ENCODE measurements at places on chromosomes 1 and 21.

- no peak for DNase-seq
Measured at GRCh38 chr1:47323599-47324031, 9.7 kb upstream of the STIL start.

GRCh38 chr1:96482616-96483015 is 239.0 kb upstream of the PTBP2 start:
- DNase-seq, result no peak

GRCh38 chr1:41021526-41022308 is at the start of gene SLFNL1:
Gene SLFNL1 (minus strand): TSS chr1:41021725. CDS start chr1:41020660, 1,065 bp downstream.
- no peak for DNase-seq

GRCh38 chr1:5909576-5910275 is 82.5 kb downstream of the NPHP4 start:
- no peak for DNase-seq

DNA sequence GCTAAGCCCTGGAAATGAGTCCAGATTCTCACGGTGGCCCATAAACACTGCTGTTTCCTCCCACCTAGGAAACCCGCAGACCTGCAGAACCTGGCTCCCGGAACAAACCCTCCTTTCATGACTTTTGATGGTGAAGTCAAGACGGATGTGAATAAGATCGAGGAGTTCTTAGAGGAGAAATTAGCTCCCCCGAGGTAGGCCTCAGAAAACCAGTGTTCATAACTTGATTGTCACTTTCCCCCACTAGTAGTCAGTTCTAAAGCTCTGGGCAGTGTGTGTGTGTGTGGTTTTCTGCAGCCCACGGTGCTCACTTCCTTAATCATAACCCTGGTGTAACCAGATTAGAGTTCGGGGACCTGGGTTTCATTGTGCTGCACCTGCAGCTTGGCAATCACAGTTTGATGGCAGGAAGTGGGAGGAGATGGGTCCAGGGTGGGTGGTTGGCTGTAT is 39.1 kb downstream of the CLIC6 start:
- DNase-seq, result no peak

DNA sequence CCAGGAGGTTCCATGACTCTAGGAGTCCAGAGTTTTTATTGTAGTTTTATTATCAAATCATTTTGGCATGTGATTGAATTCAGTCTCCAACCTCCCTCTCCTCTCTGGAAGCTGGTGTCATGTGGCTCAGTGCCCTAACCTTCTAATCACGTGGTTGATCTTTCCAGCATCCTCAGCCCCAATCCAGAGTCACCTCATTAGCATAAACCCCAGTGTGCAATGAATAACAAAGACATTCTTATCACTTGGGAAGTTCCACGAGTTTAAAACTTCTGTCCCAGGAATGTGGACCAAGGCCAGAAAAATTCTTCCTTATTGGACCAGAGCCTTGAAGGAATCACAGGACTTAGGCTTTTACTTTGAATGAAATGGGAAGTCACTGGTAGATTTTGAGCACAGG is 52.2 kb downstream of the KIRREL1 start:
- no peak for DNase-seq

GRCh38 chr1:240559781-240560180 is 52.2 kb downstream of the GREM2 start:
- no peak for DNase-seq

GRCh38 chr1:6257541-6258069 is 3.3 kb downstream of the GPR153 start:
- DNase-seq, result no peak

DNA sequence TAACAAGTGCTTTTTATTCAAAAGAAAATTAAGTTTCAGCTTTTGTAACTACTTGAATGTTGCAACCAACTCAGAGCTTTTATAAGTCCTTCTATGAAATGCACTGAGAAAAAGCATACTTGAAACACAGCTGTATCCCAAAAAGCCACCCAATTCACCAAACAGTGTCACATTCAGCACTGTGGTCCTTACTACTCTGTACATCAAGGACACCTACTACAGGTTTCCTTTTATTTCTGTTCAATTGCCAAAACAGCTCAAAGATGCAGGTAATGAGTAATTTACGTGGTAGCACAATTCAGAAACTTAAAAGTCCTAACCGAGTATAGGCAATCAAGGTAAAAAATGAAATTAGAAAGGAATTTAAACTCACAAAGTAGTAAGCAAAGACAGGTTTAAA is 2.5 kb downstream of the EIF4G3 start:
- no peak for DNase-seq

DNA sequence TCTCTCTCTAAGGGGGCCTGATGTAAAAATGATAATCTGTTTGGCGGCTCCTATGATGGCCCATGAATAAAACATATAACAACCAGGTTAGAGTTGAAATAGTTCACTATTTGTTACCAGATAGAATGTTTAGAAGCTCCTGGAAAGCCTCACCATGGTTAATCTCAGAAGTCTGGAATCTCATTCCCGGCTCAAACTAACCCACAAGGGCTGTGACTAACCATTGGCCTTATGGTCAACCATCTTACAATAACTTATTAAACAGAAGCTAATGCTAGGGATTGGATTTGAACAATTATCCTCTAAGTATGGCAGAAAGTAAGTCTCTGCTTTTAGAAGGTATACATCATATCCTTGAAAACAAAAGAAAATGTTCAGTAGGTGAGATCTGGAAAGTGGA is 134.1 kb upstream of the ADGRL2 start:
- DNase-seq, result no peak

- DNase-seq, result no peak
Measured at GRCh38 chr1:111505641-111506119, 2.2 kb upstream of the ADORA3 start.

DNA sequence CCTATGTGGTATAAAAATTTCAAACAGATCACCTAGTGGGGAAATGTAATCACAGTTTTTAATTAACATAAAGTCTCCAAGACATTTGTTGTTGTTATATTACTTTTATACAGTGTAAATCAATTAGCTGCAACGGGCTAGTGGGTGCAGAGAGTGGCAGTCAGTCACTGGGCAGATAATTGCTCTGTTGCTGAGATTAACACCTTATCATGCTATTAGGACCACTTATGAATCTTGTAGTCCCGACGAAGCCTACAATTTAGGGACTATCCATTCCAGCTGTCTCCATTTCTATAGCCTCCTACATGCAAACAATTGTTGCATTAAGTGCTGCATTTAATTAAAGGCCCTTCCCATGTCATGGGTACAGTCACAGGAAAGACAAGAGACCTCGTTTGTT is 158.9 kb upstream of the PROX1 start:
- no peak for DNase-seq

DNA sequence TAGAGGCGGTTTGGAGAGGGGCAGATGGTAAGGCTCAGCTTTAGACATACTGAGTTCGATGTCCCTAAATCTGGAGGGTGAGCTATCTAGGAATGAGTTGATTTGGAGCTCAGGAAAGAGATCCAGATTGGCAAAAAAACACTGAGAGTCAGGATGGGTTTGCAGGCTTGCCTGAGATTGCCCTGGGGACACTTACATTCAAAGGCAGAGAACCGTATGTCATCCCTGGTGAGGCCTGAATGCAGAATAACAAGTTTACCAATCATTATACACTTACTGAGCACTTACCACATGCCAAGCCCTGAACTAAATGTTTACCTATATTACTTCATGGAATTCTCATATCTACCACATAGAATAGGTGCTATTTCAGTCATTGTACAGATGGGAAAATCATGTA is 27.5 kb downstream of the TFAP2E start:
- no peak for DNase-seq

DNA sequence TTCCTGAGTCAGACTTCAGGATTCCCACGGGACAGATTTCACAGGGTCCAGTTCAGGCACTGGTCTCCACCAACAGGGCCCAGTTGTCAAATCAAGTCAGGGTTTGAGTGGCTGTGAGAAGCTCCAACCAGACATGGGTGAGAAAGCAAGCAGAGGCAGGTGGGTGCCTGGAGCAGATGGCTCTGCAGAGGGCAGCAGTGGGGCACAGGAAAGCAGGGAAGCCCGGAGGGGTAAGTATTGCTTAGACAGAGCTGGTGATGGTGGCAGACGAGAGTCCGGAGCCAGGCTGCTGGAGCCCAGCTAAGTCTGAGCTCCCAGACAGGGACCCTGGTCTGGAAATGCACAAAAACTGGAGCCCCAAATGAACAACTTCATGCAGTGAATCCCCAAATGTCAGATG is 40.4 kb downstream of the RIMS3 start:
- no peak for DNase-seq

DNA sequence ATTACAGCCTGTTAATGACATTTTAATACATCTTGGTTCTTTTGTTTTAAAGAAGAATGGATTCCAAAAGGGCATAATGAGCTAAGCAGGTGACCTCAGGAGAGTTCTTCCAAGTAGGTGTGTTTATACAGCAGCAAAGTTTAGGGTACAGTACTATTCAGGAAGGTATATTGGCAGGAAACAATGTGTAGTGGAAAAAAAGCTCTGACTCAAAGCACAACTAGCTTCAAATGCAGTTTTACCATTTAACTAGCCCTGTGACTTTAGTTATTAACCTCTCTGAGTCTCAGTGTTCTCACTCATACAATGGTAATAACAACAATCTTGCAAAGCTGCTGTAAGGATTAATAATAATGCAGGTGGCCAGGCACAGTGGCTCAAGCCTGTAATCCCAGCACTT is 29.9 kb downstream of the FAF1 start:
- no peak for DNase-seq

DNA sequence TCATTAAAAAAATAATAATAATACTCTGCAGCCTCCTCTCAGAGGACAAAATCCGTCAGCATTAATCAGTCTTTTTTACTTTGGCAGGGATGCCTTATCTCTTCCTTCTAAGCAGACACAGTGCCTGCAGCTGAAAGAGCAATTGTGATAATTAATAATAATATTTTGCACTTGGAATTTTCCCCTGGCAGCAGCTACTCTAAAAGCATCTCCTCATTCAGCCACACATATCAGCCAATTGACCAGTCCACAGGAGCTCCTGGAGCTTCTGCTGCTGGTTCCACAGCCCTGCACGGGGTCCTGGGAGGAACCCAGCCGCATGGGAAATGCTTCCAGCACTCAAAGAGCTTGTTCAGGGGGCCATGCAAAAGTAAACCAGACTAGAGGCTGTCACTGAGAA is 31.0 kb upstream of the VWA5B1 start:
- DNase-seq, result no peak

- no peak for DNase-seq
Measured at GRCh38 chr1:202621446-202621845, 88.8 kb downstream of the SYT2 start.

- DNase-seq, result no peak
Measured at GRCh38 chr1:119794876-119795240, 16.4 kb downstream of the REG4 start.

DNA sequence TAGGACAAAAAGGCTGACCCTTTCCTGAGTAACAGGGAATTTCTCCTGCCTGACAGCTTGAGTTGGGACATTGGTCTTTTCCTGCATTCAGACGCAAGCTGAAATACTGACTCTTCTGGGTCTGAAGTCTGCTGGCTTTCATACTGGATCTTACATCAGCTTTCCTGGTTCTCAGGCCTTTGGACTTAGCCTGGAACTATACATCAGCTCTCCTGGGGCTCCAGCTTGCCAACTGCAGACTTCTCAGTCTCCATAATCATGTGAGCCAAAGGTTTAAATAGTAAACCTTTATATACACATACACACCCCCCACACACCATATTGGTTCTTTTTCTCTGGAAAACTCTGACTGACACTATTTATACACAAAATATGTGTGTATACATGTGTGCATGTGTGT is 59.0 kb upstream of the KCND3 start:
- no peak for DNase-seq

- DNase-seq, result no peak
Measured at GRCh38 chr1:54502342-54502741, 45.7 kb upstream of the ACOT11 start.

DNA sequence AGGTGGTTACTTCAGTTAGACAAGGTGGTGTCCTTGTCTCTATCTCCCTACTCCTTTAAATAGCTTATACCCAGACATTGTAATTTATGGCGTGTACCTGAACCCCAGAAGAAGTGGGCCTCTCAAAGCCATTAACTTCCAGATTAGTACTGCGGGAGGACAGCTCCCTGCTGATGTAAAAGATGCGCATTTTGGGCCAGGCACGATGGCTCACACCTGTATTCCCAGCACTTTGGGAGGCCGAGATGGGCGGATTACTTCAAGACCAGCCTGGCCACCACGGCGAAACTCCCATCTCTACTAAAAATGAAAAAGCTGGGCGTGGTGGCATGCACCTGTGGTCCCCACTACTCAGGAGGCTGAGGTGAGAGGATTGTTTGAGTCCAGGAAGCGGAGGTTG is 15.0 kb upstream of the PLEKHM2 start:
- no peak for DNase-seq

DNA sequence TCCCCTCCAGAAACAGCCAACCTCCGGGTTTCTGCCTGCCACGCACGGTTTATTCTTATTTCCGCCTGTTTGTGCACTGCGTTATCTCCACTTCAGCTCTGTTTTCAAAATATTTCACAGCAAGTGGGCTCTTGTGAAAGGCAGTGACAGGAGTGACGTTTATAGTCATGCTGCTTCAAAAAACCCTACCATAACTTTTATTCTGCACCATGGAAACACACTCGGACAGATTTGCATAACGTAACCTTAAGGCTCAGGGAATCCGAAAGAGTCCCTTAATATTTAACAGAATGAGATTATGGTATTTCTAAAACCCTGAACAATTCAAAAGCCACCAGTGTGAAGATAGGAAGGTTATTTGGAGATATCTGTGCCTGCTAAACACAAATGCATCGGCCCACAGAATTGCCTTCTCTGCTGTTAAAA is 782 bp upstream of the SDE2 start:
- DNase-seq, result no peak

- peak; percentile 14 for DNase-seq
Measured at GRCh38 chr1:69246710-69247109, 321.0 kb upstream of the LRRC7 start.

DNA sequence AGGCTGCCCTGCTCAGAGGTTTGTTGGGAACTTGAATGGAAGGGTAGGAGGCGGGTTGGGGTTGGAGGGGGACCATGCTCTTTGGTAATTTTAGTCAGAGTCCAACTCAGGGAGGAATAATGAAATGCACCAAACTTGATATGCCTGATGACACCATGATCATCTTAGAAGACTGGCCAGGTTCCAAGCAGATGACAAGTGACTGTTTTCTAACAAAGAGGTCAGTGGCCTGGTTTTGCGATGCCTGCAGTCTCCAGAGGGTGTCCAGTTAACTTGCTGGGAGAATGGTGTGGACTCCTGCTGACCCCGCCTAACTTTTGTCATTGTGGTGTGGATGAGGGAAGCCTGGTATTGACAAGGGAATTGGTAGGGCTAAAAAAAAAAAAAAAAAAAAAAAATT is 12.4 kb downstream of the VANGL1 start:
- DNase-seq, result no peak

- no peak for DNase-seq
Measured at GRCh38 chr1:212760126-212760823, 31.3 kb downstream of the NSL1 start.
